ENCODE measurements at places on chromosomes 5 and 9.
A peak's percentile ranks its signal among the peaks of the same experiment; 100 is the strongest.

DNA sequence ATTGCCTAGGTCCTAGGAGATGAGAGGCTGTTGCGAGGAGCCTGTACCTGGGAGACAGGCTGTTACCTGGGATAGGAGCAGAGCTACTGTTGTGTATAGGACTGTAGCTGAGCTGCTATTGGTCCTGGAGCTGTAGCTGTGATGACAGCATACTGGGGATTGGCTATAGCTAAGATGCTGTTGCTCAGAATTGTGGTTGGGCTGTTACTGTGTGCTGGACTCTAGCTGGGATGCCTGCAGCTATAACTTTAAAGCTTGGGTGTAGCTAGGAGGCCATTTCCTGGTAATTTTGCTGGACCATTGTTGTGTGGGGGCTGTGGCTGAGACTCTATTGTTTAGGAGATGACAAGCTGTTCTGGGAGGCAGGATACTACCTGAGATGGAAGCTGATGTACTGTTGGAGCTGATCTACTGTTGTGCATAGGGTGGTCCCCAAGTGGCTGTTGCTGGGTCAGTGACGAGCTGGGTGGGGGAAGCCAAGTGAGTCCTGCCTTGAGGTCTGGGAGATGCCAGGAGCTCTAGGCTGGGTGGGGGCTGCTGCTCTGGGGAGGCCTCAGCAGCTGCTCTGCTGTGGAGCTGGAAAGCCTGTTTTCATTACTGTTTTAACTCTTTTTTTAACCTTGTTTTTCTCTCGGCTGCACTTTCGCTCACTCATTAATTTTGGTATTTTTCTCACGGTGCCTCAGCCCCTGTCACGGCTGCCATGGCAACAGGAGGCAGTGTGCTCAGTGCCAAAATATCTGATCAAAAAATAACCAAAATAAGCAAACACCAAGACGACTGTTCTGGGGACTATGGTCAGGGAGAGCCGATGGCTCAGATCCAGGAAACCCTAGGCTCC, 3.0 kb upstream of the PCDH1 start:
- no peak for DNase-seq

GRCh38 chr5:107289030-107289714, 381.6 kb downstream of the EFNA5 start:
- DNase-seq = no peak

DNA sequence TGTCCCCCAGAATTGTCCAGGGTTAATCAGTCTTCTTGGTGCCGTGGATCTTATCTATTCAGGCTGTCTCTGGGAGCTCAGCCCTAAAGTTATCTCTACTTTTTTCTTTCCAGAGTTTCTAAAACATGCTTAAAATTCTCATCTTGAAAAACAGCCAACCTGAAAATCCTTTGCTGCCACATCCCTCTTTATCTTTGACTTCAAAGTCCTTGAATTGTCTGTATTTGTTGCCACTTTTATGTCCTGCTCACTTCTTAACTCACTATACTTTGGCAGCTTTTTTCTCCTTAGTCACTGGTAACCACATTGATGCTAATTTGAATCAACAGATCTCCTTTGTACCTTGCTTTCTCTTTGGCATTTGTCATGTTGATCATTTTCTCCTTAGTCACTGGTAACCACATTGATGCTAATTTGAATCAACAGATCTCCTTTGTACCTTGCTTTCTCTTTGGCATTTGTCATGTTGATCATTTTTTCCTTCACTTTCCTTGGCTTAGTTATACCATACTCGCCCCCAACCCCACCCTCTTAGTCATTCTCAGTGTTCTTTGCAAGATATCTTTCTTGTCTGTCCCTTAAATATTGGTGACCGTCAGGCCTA, 8.5 kb downstream of the DMXL1 start:
- DNase-seq = no peak

GRCh38 chr9:136627703-136628102, 35.0 kb upstream of the EGFL7 start:
- DNase-seq = no peak

- no peak for DNase-seq
These were observed at the start of gene CTNND2 for GRCh38 chr5:11904265-11904906. CTNND2 (minus strand) TSS chr5:11904446; CDS start chr5:11903853, 593 bp downstream.

GRCh38 chr9:20325008-20325407, 297.3 kb downstream of the MLLT3 start:
- no peak for DNase-seq

DNA sequence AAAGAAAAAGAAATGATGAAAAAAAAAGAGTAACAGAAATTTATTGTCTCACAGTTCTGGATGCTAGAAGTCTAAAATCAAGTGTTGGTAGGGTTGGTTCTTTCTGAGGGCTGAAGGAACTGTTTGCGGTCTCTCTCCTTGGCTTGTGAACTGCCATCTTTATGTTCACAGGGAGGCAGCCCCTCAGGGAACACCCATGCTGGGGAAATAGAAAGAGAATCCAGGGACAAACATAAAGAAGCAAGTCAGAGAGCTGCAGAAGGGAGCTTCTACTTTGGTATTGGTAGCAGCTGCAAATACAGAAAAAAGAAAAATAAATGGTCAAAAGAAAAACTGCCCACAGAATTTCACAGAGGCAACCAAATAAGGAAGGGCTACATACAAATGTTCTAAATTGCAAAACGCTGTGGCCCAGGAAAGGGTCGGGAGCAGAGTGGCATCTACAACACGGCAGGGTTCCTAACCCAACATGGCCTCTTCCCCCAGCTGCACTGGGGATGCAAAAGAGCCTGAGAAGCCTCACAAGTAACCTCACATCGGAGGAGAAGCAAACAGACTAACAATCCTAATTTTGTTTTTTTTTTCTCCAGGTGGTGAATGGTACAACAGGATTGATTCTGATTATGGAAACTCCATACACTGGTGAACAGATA, 37.4 kb downstream of the ELOVL7 start:
- no peak for DNase-seq

GRCh38 chr9:92669527-92669889, 423 bp downstream of the IPPK start:
- DNase-seq = peak; percentile 16

GRCh38 chr9:115232181-115232774, 114.3 kb upstream of the TNC start:
- no peak for DNase-seq
